Tibial artery (tissue), 4 donors: ENCODE measurements at places on chromosomes 11 and 22.
A peak's percentile ranks its signal among the peaks of the same experiment; 100 is the strongest.

DNA sequence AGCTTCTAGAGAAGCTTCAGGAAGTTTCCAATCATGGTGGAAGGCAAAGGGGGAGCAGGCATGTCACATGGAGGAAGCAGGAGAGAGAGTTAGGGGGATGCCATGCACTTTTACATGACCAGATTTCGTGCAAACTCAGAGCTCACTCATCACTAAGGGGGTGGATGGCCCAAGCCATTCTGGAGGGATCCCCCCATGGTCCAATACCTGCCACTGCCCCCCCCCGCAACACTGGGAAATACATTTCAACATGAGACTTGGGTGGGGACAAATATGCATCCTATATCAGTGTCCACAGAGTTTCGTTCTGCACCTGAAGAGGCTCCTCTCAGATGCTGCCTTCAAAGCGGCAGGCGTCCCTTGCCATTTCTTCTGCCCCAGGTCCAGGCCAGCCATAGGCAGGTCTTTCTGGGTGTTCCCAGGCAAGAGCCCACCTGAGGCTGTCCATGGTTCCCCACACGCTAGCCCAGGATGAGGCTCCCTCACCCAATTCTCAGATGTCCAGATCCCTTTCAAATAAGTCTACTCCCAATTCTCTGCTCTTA lies 1344.3 kb downstream of the TBC1D22A start:
- DNase-seq: no peak

- no peak for DNase-seq
Observed at GRCh38 chr11:75355051-75355450, 3.6 kb upstream of the ARRB1 start.

GRCh38 chr11:9138612-9139579 lies 47.5 kb upstream of the SCUBE2 start:
- DNase-seq: peak; percentile 26

- no peak for DNase-seq
Observed at GRCh38 chr22:41264408-41264941, 21.5 kb downstream of the RANGAP1 start.

GRCh38 chr11:9823439-9823838 lies 159.6 kb downstream of the SWAP70 start:
- DNase-seq: no peak

DNA sequence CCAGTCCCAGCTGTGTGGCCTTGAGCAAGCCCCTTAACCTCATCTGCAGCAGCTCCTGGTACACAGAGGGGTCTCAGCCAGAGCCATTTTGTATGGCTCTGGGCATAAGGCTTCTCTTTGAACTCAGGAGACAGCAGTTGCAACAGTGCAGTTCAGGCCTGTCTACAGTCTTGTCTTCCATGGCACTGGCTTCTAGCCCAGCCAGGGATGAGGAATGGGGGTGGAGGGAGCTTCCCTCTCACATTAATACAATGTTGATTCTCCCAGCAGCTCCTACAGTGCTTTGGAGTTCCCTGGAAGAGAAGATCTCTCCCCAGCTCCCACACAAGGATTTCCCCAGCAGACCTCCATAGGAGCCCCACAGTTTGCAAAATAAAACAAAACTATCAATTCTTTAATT lies 350.2 kb downstream of the BUD13 start:
- DNase-seq: no peak
